IPS DF 6.9 (cell line): ENCODE measurements at places on chromosomes 1 and 21.

DNA sequence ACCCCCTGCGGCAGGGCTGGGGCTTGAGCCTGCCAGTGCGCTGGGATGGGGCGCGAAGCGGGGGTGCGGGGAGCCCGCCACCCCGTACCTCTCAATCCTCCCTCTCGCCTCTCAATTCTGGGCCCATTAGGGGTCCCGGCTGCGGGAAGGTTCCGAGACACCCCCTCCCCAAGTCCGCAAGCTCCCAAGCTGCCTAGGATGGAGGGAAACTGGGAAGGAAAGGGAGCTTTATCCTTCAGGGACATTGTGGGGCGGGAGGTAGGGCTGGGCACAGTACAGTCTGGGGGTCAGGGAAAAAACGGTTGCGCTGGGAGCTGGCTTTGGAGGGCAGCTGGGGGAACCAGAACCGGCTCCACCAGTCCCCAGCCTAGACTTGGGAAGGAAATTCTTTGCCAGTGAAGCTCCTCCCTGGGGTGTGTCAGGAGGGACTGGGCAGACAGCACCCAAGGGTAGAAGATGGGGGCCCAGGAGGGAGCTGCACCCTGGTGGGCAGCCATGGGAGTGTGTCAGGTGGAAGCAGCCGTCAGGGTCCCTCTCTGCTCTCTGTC is 904 bp downstream of the GJB3 start:
- no peaks in the 10 kb centered on the region for H3K4me1 ChIP-seq
- H3K36me3 ChIP-seq = no peaks in the 10 kb centered on the region
- no peak overlapping the region for H3K27ac ChIP-seq
- H3K4me3 ChIP-seq = peak overlapping the region; percentile 57; the same call in 1 of the 2 replicates

- H3K36me3 ChIP-seq = no peaks in the 10 kb centered on the region
- H3K27me3 ChIP-seq = no peaks in the 10 kb centered on the region
- no peak for DNase-seq
- no peak overlapping the region for H3K4me3 ChIP-seq
Measured at GRCh38 chr1:10754568-10755329, 41.7 kb downstream of the CASZ1 start.

GRCh38 chr21:37710546-37711285 is 205.5 kb downstream of the KCNJ6 start:
- DNase-seq = no peak
- no peaks in the 10 kb centered on the region for H3K36me3 ChIP-seq
- no peaks in the 10 kb centered on the region for H3K4me1 ChIP-seq
- H3K27ac ChIP-seq = no peak overlapping the region

DNA sequence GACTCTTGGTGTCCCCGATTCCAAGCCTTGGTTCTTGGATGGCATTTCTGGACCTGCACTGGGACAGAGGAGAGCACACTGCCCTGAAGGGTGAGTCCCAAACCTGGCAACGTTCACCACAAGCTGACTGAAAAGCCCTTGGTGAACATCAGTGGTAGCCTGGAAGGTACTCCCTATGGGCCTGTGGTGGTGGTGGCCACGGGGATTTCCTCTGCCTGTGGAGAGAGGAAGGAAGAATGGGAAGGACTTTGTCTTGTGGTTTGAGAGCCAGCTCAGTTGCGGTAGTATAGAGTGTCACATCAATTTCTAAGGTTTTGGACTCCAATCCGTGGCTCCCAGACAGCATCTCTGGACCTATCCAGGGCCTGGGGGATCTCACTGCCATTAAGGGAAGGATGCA is 50.7 kb downstream of the DNAH14 start:
- no peaks in the 10 kb centered on the region for H3K4me1 ChIP-seq
- no peak for DNase-seq
- H3K27me3 ChIP-seq = peaks cover 21% of the 10 kb centered on the region
- no peak overlapping the region for H3K4me3 ChIP-seq

- no peak overlapping the region for H3K4me3 ChIP-seq
- H3K4me1 ChIP-seq = no peaks in the 10 kb centered on the region
- H3K27ac ChIP-seq = no peak overlapping the region
- no peak for DNase-seq
- H3K36me3 ChIP-seq = no peaks in the 10 kb centered on the region
- no peaks in the 10 kb centered on the region for H3K27me3 ChIP-seq
Measured at GRCh38 chr21:31191553-31191952, 152.5 kb downstream of the TIAM1 start.

GRCh38 chr1:180163041-180163440 is 8.4 kb downstream of the QSOX1 start:
- no peaks in the 10 kb centered on the region for H3K36me3 ChIP-seq
- H3K27me3 ChIP-seq = no peaks in the 10 kb centered on the region
- no peak for DNase-seq
- peaks cover 12% of the 10 kb centered on the region for H3K4me1 ChIP-seq

- no peaks in the 10 kb centered on the region for H3K36me3 ChIP-seq
- no peaks in the 10 kb centered on the region for H3K4me1 ChIP-seq
- no peak overlapping the region for H3K4me3 ChIP-seq
- DNase-seq = no peak
- H3K27me3 ChIP-seq = no peaks in the 10 kb centered on the region
Measured at GRCh38 chr1:163137556-163138265, 65.0 kb downstream of the RGS5 start.
